Nucleus accumbens (tissue), 56 donors: ENCODE measurements at places on chromosomes 3 and 15.

DNA sequence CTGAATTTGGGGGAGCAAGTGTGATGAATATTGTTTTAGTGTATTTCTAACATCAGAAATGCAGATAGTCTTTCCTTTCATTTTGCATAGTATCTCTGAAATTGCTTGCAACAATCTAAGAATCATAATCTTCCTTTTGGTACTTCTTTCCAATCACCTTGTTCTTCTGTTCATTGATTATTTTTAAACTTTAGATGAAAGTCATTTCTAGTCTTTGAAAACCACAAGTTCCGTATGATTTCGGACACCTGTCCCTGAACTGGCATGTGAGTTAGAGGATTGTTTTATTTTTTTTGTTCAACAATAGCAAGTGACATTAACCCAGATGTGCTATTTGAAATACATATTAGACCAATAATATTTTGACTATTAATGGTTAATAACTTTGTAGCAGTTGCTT is 329.7 kb downstream of the UNC13C start:
- no peak for DNase-seq

GRCh38 chr15:79257454-79257853 is 25.1 kb upstream of the ANKRD34C start:
- no peak for DNase-seq

DNA sequence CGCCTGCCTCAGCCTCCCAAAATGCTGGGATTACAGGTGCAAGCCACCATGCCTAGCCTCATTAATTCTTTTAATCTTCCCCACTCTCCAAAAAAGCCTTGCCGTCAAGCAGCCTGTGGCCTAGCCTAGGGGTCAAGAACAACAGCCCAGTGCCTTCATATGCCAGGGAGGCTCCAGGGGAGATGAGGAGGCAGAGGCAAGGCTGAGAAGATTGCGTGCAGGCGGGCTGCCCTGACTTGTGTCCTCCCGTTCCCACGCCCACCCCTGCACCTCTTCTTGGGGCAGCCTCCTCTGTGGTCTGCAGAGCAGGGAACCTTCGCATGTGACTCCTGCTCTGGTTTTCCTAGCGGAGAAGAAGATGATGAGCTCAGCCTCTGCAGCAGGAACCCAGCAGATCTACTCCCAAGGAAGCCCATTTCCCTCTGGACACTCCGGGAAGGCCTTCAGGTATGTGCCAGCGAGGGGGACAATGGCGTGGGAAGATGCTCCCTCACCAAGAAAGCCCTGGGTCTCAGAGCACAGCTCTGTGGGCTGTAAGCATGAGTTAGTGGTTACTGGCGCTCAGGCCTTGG is 118.5 kb upstream of the ABHD17C start:
- DNase-seq: no peak

DNA sequence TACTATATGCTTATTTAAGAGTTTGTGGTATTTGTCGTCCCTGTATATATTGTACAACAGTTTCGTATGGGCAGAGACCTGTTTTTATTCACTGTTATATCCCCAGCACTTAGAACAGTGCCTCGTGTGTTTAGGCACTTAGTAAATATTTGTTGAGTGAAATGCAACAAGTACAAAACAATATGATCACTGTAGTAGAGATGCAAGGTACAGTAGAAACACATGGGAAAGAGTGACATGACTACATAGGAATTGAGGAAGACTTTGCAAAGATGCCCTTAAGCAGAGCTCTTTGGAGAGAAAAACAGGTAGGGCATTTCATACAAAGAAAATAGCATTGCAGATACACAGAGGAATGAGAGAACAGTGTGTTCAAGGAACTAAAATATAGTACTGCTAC is 18.3 kb downstream of the RASA2 start:
- DNase-seq: no peak

DNA sequence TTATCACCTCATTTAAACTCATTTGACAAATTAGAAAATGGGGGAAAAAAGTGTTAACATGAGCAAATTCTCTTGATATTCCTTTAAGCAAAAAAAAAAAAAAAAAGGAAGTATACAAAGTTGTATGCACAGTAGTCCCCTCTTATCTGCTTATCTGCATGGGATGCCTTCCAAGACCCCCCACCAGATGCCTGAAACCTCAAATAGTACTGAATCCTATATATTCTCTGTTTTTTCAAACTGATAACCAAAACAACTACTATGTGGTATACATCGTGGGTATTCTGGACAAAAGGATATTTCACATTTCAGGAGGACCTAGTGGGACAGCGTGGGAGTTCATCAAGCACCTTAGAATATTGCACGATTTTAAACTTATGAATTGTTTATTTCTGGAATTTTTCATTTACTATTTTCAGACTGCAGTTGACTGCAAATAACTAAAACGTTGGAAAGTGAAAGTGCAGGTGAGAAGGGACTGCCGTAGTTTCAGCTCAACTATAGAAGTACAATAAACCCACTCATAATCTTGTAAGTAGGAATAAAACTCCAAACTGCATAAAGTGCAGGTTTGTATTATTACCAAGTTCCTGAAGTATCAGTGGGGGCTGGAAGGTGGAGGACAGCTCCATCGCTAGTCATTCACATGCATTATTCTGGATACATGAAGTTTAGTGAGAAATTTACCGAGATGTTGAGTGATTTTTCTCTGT is 43.6 kb upstream of the PLCL2 start:
- DNase-seq: no peak

DNA sequence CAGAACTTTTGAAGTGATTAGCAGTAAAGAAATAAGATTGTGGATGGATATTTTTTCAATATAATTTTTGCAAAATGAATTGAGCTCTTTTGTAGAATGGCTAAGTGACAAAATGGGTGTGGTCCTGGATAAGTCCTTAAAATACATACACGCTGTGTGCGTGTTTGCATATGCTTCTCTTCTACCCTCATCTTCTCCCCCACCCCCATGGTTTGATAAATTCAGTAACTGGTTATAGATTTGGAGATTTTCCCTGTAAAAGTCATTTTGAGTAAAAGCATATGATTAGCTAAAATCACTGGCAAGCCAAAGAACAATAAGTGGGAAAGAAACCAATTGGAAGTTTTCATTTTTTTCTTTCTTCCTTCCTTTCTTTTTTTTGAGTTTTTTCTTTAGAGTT is 453.9 kb upstream of the MDFIC2 start:
- DNase-seq: no peak

GRCh38 chr3:32989171-32989570 is 37.7 kb downstream of the CCR4 start:
- no peak for DNase-seq
